ENCODE measurements at places on chromosomes 1 and 21.

GRCh38 chr1:88684482-88685258, 597 bp downstream of the PKN2 start:
- DNase-seq: peak; percentile 69

GRCh38 chr1:39919545-39919944, 17.8 kb upstream of the MYCL start:
- DNase-seq: no peak

DNA sequence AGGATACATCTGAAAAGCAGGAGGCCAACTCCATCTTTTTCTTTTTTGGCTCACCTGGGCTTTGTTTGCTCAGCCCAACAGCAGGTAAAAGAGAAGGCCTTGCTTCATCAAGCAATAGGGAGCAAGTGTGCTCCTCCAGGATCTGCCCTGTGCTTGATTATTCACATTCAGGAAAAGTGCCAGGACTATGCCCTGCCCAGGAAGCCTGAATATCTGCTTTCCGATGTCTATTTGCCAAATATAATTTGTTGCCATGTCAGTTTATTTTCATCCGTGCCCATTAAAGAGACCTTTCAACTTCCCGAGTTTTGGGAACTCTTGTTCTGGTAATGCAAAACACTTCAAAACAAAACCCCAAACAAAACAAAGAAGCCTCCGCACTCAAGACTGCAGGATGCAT, 185.3 kb downstream of the CDC7 start:
- no peak for DNase-seq

- DNase-seq: no peak
These were observed 18.7 kb downstream of the TNFRSF8 start for GRCh38 chr1:12081648-12082396.

DNA sequence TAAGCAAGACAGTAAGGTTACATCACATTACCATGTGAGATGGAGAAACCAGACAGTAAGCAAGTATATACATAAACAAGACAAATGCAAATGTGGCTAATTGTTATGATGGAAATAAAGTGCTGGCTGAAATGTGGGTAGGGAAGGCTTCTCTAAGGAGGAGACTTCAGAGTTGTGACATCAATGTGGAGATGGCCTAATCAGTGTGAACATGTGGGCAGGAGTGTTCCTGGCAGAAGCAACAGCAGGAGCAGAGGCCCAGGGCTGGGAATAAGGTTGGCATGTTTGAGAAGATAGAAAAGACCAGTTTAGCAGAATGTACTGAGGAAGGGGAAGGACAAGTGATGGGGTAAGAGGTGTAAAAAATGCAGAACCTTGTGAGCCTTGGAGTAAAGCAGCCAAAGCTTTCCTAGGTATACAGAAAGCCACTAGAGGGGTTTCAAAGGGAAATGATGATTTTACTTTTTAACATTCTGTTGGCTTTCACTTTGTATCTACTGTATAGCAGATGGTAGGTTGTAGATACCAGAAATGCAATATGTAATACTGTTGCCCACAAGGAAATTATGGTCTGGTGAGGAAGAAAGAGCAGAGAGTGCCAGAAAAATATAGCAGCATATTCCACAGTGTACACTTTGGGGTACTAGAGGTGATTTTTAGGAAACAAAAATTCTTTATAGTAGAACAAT, 197.4 kb downstream of the FGGY start:
- no peak for DNase-seq

DNA sequence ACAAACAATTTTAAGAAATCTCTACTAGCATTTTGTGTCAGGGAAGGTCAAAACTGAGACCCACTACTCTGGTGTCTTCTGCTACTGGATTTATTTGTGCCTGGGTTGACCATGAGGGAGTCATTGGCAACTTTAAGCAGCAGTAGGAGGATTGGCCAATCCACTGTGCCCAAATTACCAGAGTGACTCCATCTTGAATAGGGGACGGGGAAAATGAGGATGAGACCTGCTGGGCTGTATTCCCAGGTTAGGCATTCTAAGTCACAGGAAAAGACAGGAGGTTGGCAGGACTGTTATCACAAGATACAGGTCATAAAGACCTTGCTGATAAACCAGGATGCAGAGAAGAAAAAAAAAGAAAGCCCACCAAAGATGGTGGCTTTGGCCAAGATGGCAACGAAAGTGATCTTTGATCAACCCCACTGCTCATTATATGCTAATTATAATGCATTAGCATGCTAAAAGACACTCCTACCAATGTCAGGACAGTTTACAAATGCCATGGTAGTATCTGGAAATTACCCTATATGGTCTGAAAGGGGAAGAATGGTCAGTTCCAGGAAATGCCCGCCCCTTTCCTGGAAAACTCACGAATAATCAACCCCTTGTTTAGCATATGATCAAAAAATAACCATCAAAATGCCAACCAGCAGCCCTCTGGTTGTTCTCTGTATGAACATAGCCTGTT, 200.9 kb downstream of the LTN1 start:
- DNase-seq: no peak

- DNase-seq: no peak
These were observed 666 bp downstream of the PAFAH2 start for GRCh38 chr1:25996966-25997827.

DNA sequence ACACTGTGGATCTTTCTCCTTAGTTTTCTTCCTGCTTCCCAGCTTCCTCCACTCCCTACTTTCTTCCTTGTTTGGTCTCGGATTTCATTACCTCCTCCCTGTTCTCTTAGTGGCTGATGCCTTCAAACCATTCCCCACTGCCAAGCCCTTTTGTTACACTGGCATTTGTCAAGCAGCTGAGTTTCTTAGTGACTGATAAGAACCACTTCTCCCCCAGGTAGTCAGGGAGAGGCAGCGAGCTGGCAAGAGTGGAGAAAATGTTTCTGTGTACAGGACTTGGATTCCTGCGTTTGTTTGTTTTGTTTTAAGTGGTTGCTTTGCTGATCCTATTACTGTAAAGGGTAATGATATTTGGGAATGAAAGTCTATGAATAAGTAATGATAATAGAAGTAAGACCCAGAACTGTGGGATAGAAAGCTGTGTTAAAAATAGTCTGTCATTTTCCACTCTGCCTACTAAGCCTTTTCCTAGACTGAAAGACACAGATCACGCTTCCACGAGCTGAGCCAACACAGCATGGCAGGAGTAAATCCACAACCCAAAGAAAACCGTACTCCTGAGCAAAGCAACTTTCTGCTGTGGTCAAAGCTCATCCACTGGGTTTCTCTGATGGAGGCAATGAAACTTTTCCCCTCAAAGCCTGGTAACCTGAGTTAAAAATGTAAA, 10.1 kb upstream of the SERTAD4 start:
- no peak for DNase-seq

- no peak for DNase-seq
These were observed 16.1 kb downstream of the H6PD start for GRCh38 chr1:9250411-9251381.

DNA sequence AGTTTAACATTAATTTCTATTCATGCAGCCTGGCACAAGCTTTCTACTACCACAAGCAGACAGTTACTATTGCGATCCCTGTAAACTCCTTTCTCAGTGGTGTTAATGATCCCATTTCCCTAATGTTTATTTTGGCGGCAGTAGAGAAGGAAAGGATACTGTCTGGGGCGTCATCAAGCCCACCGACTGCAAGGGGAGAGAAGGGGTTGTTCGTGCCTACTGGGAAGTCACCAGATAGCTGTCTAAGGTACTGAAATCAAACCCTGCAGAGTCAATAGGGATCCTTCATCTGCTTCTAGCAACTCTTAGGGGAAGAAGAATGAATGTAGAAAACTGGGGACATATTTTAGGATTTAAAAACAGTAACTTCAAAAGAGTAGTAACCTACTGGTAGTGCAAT, 95.2 kb upstream of the ADAR start:
- no peak for DNase-seq

DNA sequence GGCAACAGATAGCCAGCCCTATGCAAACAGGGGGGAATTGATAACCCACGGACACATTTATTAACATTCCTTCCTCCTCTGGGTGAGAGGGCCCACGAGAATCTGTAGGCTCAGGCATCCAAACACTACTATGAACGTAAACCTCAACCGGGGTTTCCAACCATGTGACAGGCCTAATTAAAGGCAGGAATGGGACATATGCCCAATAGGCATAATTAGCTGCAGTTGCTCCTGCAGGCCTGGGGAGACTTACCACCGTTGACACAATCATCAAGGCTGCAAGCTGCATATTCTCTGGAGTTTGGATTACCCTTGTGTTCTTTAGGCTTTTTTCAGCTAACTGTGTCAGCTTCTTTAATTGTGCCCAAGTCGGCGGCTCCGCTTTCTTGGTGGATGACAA, 22.2 kb upstream of the GBP1 start:
- DNase-seq: no peak

DNA sequence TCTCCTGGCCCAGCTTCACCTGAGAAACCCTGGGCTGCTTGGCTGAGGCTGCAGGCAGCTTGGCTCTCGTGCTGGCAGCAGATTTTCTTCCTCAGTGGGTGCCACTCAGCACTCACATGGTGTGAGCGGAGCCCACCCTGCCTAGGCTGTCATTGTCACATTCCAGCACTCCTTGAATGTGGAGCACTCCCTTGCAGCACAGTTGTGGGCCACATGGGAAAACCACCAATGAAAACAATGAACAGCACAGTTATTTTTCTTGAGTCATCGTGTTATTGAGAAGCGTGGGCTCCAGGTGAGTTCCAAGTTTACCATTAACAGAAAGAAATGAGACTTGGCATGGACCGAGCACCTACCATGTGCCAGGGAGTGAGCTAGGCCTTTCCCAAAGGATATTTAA, 27.2 kb upstream of the TRIM67 start:
- DNase-seq: no peak

DNA sequence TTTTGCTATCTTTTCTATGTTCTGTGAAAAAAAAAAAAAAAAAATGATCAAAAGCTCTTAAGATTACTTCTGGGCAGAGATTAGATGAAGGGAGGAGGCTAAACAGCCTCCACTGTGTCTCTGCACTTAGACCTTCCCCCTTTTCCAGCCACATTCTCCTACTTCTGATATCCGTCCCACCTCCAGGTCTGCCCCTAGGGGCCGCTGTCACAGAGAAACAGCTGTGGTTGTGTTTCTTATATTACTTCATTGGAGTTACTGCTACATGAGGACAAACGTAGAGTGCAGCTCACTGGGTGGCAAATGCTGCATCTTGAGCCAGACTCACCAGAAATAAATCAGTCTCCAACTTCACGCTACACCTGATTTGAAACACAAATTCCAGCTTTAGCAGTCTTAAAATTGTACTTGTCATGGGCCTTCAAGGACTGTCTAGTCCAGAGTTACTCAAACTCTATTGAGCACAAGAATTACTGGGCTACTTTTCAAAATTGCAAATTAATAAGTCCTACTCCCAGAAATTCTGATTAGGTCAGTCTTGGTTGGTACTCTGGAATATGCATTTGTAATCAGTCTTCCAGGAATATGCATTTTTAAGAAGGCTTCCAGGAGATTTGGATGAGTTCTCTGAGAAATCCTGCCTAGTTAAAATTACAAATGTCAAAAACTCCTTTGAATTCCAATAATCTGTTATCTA, 125.2 kb upstream of the PTBP2 start:
- no peak for DNase-seq

DNA sequence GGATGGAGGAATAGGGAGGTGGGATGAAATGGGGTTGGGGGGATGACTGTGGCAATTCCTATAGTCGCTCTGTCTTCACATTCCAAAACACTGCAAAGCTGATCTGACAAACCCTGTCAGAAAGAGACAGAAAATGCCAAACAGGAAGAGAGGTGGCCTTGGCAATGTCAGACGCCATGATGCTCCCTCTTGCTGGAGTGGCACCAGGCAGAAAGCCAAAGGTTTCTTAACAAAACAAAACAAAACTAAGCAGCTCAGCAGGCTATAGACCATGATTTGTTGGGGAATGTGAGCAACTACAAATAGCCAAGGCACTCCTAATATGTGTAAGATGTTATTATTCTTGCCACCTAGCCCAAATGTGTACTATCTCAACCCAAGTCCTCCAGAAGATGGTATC, 42.9 kb upstream of the PLA2G2C start:
- DNase-seq: no peak

GRCh38 chr1:26838474-26839338, 12.2 kb downstream of the ZDHHC18 start:
- DNase-seq: no peak

- no peak for DNase-seq
These were observed 11.7 kb upstream of the SUMO3 start for GRCh38 chr21:44829507-44830092.
